GM03348 (cell line): ENCODE measurements at places on chromosomes 7 and 10.

DNA sequence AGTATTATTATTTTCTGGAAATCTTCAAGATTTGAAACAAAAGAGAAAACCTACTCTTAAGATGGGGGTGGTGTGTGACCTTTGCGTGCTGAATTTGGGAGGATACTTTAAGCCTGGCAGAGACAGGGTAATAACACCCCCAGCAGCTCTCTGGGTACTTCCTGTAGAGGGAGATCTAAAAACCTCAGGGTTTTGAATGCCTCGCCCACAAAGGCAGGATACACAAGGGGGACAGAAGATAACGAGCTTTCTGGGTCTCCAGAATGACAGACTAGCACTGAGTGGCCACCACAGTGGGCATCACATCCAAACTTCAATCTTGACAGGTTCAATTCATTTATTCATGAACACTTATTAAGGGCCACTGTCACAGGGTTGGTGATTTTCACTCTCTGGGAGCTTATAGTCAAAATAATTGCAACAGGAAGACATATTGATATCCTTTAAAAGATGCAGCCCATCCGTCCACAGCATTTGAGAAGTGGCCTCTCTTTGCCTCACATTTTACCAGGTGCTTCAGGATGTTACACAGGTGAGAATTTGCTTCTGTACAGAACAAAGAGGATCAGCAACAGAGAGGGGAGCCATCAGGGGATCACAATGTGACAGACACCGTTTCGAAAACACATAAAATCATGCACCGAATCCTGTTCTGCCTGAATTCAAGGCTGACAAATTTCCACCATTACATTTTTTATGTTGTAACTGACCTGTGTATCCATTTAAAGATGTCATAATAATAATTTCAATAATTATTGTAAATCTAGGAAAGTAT, 14.3 kb downstream of the CPA1 start:
- no peak for DNase-seq

- DNase-seq = no peak
These were observed 146.6 kb upstream of the PDE1C start for GRCh38 chr7:32216759-32217158.

DNA sequence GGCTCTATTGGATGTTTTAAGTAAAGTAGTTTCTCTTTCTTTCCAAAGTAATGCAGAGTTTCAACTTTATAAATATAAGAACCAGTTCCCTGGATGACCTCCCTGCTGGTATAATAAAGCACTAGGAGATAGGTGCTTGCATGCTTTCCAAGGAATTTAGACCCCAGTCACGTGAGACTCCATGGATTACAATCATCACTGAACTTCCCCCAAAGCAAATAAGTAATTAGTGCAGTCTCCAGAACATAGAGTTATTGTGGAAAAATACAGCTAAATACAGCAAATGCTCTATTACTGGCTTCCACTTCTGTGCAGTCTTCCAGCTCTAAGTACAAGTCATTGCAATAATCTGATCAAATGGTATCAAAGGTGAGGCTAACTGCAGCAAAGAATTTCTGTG, 220.2 kb upstream of the STEAP1 start:
- no peak for DNase-seq

- DNase-seq = peak; percentile 30
These were observed 1228.6 kb upstream of the SORCS1 start for GRCh38 chr10:108393089-108393488.

DNA sequence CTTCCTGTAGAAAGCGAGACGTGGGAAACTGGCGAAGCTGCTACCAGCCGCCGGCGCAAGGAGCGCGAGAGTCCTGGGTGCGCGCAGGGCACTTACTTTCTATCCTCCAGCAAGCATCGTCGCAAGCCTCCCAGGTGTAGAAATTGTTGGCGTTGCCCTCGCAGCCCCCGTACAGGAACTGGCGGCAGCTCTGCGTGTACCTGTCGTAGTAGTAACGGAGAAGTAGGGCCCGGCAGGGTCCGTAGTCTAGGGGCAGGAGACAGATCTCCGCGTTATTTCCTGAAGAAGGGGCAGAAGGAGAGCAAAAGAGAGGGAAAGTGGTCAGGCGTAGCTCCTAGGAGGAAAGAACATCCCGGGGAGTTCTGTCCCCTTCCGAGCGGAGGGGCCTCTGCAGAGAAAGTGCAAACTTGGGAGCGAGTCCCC, 501 bp downstream of the TFPI2 start:
- peak; percentile 62 for DNase-seq

DNA sequence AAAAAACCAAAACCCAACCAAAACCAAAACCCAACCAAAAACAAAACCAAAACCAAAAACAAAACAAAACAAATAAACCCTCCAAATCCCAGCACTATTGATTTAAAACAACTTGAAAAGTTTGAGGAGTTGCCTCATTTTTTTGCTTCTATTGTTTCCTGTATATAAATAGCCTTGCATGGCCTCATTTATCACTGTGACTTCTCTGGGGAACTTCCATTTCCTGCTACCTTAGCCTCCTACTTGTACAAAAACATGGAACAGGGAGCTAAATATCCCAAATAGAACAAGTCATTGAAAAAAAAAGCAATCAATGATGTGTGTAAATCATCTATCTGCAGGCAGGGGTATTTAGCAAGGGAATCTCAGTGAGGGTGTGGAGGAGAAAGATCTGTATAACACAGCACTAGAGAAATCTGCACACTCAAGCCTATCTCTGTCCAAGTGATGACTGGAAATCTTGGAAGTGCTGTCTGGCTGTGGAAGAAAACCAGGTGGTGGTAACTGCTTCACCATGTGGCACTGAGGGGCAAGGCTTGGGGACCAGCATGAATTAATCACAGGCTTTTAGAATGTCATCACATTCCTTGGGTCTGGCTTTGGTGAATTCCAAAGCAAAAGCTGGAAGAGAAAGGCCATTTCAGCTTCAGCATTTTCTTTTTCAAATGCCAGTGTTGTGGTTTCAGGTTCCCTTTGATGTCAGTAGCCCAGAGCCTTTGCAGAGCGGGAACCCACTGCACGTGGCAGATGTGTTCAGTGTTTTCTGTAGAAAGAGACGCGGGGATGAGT, 349.5 kb upstream of the ZNF32 start:
- DNase-seq = peak; percentile 75

DNA sequence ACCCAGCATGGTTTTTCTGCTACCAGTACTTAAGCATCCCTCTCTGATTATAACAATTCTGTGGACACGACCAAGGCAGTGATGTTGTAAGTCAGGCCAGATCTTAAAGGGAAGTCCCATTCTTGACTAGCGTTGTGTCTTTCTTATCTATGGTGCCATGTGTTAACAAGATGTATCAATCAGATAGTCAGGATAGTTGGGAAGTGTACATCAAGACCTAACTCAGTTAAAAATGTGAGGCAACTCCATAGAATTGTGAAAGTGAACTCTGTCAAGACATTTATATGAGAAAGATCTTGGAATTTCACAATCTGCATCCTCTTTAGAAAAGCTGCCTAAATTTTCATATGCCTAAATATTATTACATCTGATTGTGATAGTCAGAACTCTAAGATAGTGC, 341.7 kb upstream of the SEMA3D start:
- no peak for DNase-seq

GRCh38 chr10:101131962-101132635, 999 bp downstream of the TLX1 start:
- DNase-seq = no peak

- DNase-seq = no peak
These were observed 107.4 kb downstream of the ACTR3B start for GRCh38 chr7:152866791-152867501.

- no peak for DNase-seq
These were observed 54.9 kb downstream of the PRKAG2 start for GRCh38 chr7:151821806-151822540.

- DNase-seq = no peak
These were observed 17.2 kb downstream of the STX1A start for GRCh38 chr7:73702226-73702625.

DNA sequence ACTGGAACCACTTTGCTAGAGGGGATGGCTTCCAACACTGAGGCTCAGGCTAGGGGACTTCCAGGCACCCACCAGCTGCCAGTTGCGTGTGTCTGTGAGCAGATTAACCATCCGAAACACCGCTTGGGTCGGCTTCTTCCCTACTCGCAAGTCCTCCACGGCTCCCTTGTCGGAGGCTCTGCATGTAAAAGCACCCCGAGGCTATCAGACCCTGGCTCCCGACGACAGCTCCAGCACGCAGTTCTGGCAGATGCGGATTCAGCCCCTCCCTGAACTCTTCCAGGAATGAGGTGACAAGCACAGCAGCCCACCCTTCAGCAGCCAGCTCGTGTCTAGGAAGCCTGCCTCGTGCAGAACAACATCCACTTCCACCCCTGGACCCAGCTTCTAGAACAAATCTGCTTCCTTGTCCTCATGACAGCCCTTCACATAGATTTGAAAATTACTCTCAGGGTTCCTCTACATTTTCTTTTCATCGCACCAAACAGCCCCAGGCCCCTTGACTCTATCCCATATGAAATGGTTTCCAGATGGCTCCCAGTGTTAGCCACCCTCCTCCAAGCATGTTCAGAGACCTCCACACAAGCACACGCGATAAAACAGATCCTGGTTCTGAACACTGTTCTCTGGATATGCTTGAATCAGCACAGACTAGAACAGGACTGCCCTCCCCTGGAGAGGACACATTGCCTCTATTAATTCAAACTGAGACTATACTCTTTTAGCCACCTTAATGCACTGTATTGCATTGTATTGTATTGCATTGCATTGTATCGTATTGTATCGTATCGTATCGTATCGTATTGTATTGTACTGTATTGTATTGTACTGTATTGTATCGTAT, 44.6 kb downstream of the SLIT1 start:
- DNase-seq = no peak

GRCh38 chr10:29823553-29824080, 188.8 kb upstream of the SVIL start:
- no peak for DNase-seq

DNA sequence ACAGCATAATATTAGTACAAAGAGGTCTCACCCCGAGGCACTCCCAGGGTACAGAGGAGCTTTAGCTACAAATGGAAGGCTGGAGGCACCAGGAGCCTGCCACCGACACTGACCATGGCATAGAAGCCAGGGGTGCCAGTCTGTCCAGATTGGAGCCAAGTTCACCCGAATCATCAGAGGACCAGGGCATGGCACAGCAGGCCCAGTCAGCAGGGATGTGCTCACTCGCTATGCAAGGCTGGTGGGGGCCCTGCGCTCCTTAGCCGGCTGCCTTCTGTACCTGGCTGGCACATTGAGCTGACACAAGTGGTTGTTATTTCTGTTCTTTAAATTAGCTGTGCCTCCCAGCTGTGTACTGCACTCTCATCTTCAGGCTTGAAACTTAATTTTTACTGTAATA, 149.3 kb downstream of the TCERG1L start:
- no peak for DNase-seq

- DNase-seq = no peak
These were observed 3.4 kb upstream of the IL6 start for GRCh38 chr7:22723637-22724036.

- DNase-seq = no peak
These were observed 331.7 kb upstream of the ZMIZ1 start for GRCh38 chr10:78736926-78737630.

GRCh38 chr10:87723500-87723899, 63.8 kb downstream of the PAPSS2 start:
- no peak for DNase-seq

GRCh38 chr7:151198945-151199848, 11.1 kb downstream of the H2BK1 start:
- no peak for DNase-seq
